IPS-NIHi11 (cell line): ENCODE measurements at places on chromosomes 1 and 21.

- no peak for DNase-seq
These were observed 22.6 kb downstream of the TNFRSF8 start for GRCh38 chr1:12085643-12086260.

GRCh38 chr21:28607545-28607944 lies 385.1 kb downstream of the LTN1 start:
- DNase-seq: no peak

DNA sequence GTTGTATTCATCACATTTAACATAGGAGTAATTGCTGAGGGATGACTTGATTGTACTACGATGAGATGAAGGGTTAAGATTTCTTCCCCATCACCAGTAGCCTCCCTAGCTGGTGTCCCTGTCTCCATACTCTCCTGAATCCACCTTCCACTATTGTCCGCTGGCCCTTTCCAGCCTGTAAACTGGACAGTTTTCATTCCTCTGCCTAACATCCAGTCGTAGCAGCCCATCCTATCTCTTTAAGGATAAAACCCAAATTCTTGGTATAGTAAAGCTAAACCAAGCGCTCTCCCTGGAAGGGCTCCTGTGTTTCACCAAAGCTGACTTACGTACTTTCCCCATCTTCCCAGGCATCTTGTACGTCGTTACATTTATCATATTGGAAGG lies 670 bp downstream of the COX20 start:
- DNase-seq: peak; percentile 20

GRCh38 chr1:85718678-85719340 lies 10.6 kb upstream of the ZNHIT6 start:
- no peak for DNase-seq

DNA sequence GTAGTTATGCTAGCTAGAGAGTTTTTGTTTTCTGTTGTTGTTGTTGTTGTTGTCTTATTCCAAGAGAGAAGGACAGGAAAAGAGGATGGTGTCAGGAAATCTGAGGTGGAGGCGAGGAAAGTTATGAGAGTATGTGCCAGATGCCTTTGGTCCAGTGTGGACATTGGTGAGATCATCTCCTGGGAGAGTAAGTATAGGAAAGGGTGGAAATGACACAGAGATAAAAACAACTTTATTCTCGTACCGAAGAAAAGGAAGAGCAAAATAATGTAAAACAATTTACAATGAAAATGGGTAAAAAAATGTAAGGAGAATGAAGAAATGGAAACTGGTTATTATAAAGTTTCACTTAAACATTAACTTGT lies 97.4 kb upstream of the ADGRL2 start:
- DNase-seq: no peak

DNA sequence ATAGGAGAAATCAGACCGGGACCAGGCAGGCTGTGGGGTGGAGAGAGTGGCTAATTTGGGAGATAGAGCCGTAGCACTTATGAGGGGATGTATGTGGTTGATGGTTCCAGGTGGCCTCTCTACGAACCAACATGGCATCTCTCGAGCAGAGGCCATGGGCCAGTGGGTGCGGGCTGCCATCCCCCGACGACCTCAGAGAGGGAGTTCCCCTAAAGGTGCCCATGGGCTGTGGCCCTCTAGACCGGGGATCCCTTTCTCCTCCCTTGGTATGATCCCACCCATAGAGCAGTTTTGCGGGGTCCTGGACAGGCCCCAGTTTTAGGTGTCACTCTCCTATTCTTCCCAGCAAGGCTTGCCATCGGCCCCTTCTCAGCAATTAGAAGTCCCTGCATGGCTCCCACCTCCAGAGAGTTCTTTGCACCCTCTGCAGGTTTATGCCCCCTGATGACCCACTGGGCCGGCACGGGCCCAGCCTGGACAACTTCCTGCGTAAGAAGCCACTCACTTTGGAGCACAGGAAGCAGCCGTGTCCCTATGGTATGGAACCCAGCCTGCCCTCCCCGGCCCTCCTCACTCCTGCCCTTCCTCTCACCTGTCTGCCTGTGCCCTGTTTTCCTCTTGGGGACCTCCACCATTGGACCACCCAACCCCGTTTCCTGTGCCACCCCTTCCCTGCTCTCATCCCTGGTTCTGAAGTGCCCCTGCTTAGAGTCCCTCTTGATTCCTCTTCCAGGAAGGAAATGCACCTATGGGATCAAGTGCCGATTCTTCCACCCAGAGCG lies 7.8 kb downstream of the ZC3H12A start:
- DNase-seq: no peak

DNA sequence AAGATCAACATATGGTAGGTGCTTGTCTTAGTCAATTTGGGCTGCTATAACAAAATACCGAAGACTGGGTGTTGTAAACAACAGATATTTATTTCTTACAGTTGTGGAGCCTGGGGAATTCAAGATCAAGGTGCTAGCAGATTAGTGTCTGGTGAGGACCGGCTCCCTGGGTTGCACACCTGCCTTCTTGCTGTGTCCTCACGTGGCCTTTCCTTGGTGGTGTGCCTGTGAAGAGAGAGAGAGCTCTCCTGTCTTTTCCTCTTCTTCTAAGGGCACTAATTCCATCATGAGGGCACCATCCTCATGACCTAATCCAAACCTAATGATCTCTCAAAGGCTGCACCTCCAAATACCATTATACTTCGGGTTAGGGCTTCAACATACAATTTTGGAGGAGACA lies 45.8 kb upstream of the ATF3 start:
- no peak for DNase-seq

DNA sequence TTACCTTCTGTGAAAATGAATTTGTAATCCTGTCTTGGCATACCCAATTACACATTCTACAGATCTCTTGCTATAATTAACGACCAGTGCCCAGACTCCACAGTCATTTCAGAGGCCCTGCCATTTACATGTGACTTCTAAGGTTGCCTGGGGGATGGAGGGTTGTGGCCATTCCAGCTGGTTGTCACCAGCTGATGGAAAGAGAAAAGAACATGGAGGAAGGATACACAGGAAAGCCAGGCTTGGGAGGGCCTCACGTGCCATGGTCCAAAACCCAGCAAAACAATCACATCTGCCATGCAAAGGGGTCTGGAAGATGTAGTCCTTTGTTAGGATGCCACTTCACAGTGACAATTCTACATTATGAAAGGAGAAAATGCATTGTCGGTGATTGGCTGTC lies 59.3 kb downstream of the LAMC2 start:
- no peak for DNase-seq

- DNase-seq: peak; percentile 36
These were observed 807 bp downstream of the CEP85 start for GRCh38 chr1:26234644-26235370.

DNA sequence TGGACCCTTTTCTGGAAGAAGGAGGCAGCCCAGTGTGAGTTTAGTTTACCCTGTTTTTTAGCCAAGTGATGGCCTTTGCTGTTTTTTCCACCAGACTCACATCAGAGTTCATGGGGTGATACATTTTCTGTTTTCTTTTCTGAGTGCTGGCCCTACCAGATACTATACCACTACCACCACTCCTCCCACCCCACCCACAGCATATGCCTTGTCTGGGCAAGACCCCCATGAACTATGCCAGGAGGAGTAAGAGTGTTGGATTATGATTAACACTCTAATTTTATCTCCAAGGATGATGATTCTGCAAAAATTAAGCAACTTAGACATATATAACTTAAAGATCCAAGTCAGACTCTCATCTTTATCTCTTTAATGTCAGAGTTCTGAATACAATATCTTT lies 26.1 kb downstream of the FABP3 start:
- no peak for DNase-seq

DNA sequence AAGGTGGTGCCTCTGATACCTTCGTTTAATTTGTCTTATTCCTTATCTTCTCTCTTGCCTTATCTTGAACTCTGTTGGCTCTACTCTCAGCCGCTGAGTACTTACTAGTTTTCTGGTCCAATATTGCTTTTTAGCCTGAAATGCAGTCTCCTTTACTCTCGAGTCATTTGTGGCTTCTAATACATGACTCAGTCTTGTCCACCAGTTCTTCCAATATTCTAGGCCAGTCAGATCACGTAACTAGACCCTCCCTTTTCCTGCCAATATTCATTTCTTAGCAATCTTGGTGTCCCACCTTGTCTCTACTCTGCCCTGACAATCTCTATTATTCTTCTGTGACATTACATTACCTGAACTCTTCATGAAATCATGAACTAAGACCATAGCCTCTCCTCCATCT lies 555.8 kb downstream of the DPYD start:
- DNase-seq: no peak

GRCh38 chr1:171940368-171940767 lies 99.1 kb downstream of the DNM3 start:
- no peak for DNase-seq

DNA sequence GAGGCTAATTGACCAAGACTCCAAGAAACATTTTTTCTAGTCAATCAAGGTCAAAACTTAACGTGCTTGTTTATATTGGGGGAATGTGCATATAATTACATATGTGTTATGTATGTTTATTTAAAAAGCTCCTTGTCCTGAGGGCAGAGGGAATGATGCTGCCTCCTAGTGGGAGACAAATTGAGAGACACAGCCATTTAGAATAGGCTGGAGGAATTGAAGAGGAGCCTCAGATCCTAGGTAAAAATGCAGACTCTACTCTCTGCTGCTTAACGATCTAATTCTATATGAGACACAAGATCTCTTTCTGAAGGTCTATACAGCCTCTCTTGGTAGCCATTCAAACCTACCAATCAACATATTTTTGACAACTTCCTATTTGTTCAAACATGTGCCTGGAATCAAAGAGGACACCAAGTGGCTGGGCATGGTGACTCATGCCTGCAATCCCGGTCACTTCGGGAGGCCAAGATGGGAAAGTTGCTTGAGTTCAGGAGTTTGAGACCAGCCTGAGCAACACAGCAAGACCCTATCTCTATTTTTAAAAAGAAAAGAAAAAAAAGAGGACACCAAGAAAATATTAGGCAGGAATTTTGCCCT lies 136.6 kb upstream of the ZNF648 start:
- DNase-seq: peak; percentile 30

DNA sequence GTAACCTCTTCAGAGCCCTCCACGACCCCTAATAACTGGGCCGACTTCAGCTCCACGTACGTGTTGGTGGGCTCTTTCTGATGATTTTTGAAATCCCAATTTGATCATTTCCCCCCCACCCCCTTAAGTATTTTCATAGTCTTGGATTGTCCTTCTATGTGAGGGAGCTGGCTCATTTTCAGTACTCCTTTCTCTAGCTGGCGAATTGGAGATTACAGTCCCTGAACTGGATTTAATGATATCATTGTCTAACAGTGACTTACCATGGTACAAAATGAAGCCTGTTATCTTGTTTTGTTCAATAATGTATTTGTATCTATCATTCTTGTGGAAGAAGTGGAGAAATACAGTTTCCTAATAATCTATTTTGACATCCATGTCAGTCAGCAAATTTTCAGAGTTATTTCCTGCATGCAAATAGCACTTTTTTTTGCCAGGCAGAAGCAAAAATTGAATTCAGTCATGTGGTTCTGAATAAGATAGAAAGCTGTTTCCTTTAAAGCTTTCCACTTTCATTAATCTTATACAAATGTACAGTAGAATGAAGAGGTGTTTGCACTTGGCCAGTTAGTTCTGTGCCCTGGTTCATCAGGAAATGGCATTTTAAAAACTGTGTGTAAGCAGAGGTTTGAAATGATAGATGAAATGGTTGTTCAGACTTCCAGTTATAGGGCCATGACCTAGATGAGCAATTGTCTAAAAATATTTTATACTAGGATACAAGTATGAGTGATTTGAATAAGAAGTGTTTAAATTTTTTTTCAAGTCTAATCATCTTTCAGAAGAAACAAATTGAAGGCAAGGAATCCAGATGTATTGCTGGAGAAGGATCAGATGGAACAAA lies 104.2 kb downstream of the ATP5PO start:
- no peak for DNase-seq

GRCh38 chr1:180165096-180165495 lies 10.4 kb downstream of the QSOX1 start:
- no peak for DNase-seq

GRCh38 chr1:65084066-65084465 lies 63.9 kb upstream of the AK4 start:
- DNase-seq: no peak

DNA sequence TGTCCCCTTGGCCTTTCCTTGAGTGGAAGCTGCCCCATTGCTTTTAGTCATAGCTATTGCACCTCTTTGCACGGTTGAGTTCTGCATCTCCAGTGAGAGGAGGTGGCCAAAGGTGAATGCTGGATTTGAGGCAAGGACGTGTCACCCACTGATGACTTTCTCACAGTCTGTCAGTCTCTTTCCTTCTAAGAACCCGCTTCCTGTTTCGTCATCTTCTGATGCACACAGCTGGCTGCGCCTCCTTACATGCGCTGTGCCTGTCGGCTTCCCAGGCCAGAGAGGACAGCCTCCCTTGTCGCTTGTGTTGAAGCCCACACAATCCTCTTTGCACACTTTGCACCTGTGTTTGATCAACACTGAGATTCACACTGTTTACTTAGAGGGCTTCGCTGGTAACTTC lies 41.8 kb upstream of the PWP2 start:
- no peak for DNase-seq

DNA sequence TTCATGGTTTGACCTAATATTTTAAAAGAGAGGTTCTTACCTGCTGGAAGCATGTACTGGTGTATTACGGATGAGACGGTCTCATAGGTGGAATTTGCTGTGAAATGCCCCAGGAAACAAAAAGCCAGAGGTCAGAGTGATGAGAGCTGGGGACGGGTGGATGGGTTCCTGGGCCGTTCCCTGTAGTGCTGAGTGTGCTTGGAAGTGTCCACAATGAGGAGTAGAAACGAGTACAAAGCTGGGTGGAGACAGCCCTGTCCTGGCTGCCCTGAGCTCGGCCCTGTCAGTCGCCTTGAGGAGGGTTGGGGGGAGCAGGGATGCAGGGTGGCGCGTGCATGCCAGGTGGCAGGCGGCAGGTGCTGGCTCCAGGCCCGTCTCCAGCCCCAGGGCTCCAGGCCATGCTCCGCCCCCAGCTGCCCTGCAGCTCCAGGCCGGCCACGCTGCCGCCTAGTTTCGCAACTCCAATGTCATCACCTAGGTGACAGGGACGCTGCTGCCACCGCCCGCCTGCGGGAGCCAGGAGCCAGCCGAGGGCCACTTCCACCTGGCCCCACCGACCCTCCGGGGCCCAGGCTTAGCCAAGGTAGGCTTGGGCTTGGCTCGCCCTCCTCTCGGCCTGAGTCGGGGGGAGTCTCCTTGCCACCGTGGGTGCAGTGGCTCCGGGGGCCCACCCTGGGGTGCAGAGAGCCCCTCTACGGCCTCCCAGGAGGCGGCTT lies 16.4 kb downstream of the TP73 start:
- peak; percentile 86 for DNase-seq

GRCh38 chr1:176522310-176522845 lies 59.4 kb downstream of the PAPPA2 start:
- no peak for DNase-seq

GRCh38 chr1:45299981-45300668 lies 26.6 kb upstream of the HPDL start:
- peak; percentile 64 for DNase-seq

DNA sequence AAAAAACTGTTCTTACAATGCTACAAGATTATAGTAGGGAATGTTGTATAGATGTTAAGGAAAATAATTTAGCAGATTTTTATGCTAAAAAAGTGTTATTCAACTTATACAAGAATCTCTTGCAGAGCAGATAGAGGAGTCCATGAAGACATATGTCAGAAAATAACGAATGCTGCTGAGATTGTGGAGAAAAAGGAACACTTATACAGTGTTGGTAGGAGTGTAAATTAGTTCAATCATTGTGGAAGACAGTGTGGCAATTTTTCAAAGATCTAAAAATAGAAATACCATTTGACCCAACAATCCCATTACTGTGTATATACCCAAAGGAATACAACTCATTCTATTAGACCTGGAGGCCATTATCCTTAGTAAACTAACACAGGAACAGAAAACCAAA lies 286.2 kb upstream of the OLFM3 start:
- no peak for DNase-seq
